Activated T-cell treated with anti-CD3 and anti-CD28 coated beads for 48 hours (primary cell): ENCODE measurements at places on chromosomes 7 and 10.

GRCh38 chr7:121330053-121330833 lies 1.4 kb downstream of the WNT16 start:
- no peak for DNase-seq

GRCh38 chr10:129586898-129587443 lies 119.9 kb downstream of the MGMT start:
- no peak for DNase-seq

DNA sequence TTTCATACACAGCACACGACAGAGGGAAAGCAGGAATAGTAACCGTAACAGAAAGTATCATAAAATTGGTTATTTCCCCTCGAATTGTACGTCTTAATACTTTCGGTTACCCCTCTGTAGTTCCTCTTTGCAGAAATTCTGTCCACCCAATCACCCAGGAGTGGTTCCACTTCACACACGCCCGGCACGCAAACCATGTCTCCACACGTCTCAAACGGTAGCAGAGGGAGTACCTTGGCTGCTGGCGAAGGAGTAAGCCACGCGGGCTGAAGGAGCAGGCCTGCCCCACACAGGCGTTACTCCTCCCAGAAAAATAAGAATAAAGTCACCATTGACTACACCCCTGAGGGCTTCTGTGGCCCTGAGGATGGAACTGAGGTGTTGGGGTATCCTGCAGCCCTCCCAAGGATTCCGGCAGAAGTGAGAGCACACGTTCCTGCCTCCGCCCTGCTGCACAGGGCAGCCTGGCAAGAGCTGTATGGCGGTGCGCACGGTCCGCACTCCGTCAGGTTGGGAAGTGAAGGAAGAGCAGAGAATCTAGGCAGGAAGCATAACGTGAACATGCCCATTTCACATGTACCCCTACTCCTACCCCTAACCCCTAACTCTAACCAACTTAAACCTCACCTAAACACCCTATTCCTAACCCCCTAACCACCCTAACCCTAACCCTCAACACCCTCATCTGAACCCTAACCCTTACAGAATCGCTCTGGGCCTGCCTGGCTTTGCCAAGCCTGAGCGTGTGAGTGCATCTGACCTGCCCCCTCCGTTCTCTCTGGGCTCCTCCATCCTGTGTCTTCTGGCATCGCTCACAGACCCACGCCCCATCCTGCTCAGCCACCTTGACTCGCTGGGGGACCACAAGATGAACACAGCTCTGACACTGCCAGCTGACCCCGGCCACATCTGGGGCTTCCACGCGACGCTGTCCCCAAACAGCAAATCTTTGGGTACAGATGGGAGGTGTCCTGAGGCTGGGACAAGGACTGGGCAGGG lies 18.2 kb downstream of the GPR146 start:
- no peak for DNase-seq

DNA sequence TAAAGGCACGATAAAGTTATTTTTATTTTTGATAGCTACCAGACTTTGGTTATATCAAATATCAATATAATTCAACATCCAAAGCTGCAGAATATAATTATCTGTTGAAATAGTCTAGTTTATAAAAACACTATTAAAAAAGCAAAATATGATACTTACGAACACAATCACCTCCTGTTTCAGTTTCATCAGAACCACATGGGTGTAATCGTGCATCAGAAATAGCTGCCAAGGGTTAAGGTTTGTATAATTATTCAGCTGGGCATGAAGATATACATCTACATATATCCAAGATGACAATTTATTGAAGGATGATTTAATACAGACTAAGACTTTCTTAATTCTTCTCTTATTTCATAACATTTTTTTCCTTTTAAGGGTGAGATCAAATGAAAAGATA lies 20.3 kb downstream of the VWDE start:
- no peak for DNase-seq

GRCh38 chr7:87000344-87000743 lies 59.1 kb downstream of the ELAPOR2 start:
- no peak for DNase-seq

GRCh38 chr10:10788761-10789160 lies 228.9 kb upstream of the CELF2 start:
- DNase-seq = no peak

DNA sequence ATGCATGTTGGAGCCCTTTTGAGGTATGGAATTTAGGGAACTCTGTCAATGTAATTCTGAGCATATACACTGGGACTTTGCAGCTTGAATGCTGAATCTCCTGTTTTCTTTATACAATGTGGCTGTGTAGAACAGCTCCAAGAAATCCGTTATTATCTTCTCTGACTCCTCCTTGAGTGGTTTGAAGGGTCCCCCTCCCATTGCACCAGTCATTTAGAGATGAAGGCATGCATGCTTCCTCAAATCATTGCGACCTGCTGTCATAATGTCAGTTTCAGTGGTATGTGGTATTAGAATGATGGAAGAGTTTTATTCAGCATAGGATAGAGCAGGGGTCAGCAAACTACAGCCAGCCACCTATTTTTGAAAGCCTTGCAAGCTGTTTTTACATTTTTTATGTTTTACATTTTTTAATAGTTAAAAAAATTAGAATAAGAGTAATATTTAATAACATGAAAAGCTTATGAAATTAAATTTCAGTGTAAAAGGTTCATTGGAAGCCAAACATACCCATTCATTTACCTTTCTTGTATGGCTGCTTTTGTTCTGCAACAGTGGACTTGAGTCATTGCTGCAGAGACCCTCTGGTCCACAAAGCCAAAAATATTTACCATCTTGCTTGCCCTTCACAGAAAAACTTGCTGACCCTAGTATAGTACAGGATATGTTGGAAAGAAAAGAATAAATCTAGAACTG lies 8.1 kb downstream of the STK17A start:
- DNase-seq = no peak

GRCh38 chr10:113313048-113313602 lies 239.7 kb upstream of the HABP2 start:
- DNase-seq = no peak

GRCh38 chr7:97179454-97180104 lies 62.1 kb downstream of the SDHAF3 start:
- peak; percentile 7 for DNase-seq

- DNase-seq = peak; percentile 53
These were observed at the start of gene PBLD for GRCh38 chr10:68332259-68333057. Gene PBLD (minus strand): TSS chr10:68332928. CDS start chr10:68306844, 26,084 bp downstream.

- no peak for DNase-seq
These were observed 26.9 kb downstream of the IL2RA start for GRCh38 chr10:6035101-6035834.

DNA sequence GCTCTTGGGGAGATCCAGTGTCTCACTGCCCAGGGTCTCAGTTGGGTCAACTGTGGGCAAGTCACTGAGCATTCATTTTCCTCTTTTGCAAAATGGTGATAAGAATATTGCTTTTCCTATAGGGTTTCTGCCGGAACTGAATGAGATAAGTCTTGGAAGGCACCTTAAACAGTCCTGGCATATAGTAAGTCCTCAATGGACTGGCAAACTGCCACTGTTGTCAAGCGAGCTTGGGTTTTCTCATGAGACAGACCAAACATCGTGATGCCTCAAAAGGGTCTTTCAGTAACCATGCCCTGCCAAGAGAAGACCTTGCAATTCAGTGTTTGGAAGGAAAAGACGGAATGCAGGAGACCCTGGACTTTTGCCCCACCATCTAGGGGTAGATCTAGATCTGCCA lies 251.5 kb downstream of the WDR11 start:
- no peak for DNase-seq

GRCh38 chr10:98378722-98379121 lies 36.3 kb downstream of the PYROXD2 start:
- no peak for DNase-seq

GRCh38 chr10:131885391-131886165 lies 15.2 kb upstream of the PPP2R2D start:
- peak; percentile 82 for DNase-seq

DNA sequence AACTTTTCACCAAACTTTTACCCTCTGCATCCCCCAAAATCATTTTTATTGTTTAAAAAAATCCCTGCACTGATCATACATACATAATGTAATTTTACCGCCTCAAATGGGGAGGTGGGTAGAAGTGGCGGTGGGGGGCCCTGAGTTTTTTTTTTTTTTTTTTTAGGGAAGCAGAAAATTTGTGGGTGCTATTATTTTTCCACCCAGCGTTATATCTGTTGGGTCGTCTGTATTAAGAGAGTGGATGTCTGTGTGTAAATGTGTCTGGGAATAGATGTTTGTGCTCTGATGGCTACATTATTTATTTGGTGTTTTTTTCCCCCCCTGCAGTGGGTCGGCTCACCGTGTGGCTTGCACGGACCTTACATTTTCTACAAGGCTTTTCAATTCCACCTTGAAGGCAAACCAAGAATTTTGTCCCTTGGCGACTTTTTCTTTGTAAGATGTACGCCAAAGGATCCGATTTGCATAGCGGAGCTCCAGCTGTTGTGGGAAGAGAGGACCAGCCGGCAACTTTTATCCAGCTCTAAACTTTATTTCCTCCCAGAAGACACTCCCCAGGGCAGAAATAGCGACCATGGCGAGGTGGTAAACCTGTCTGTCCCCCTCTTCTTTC lies 438 bp downstream of the ARID5B start:
- DNase-seq = no peak

DNA sequence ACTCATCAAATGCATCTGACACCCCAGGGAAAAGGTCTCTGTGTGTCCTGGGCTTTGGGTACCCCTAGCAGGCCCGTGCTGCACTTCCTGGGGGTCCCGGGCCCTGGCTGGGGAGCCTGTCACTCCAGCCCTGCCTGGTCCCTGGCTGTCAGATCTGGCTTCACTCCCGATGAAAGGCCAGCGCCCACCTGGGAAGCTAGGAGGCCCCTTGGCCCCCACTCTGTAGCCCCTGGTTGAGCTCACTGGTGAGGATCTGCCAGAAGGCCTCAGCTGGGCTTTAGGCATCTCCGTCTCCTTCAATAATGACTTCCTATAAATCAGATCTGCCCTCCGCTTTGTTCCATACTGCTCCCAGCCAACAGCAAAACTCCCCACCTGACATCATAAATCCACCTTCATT lies 64.0 kb downstream of the GOLGA7B start:
- DNase-seq = no peak

DNA sequence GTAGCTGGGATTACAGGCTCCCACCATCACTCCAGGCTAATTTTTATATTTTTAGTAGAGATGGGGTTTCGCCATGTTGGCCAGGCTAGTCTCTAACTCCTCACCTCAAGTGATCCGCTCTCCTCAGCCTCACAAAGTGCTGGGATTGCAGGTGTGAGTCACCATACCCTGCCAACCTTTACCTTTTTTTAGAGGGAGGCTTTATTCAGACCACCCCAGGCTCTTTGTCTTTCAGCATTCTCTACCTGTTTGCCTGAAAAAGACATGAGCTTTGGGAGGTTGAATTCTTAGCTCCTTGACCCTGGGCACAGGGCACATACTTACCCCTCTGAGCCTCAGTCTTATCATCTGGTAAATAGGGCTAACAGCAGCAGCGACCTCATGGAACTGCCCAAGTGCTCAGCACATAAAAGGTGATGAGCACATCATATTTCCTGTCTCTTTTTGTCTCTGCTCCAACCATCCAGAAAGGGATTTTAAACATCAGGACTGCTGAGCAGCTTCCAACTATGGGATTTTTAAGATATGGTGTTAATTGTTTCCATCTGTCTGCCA lies 17.0 kb downstream of the FRMPD2 start:
- no peak for DNase-seq

DNA sequence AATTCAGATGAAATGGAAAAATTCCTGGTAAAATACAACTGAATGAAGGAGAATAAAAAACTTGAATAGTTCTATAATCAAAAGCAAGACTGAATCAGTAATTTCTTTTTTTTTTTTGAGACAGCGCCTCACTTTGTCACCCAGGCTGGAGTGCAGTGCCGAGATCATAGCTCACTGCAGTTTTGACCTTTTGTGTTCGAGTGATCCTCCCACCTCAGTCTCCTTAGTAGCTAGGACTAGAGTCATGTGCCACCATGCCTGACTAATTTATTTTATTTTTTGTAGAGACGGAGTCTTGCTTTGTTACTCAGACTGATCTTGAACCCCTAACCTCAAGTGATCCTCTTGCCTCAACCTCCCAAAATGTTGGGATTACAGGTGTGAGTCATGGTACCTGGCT lies 26.1 kb downstream of the SYPL1 start:
- DNase-seq = no peak

GRCh38 chr7:45036796-45037195 lies 36.8 kb downstream of the CCM2 start:
- no peak for DNase-seq

DNA sequence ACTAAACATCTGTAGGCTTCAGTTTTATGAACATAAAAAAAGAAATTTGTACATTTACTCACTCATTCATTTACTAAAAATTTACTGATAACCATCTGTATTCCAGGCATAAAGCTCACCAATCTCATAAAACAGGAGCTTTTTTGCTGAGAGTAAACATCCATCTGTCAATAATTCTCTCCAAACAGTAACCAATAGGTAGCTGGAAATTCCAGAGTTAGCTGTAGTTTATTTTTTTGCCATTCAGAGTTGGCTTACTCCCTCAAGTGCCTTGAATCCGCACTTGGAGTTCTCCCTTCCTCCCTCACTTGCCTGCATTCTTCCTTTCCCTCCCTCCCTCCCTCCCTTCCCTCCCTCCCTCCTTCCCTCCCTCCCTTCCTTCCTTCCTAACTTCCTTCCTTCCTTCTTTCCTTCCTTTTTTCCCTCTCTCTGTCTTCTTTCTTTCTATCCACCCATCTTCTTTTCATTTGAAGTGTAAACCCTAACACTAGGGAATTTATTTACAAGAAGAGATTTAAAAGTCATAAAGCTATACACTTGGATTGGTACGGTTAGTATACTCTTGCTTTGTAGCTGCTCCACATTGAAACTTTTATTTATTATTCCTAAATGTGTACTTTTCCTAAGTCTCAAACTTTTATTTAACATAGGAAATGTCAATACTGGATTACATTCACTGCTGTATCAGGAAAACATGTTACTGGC lies 44.6 kb upstream of the BICC1 start:
- no peak for DNase-seq

GRCh38 chr7:27299861-27300260 lies 57.3 kb downstream of the EVX1 start:
- DNase-seq = no peak

- DNase-seq = no peak
These were observed 75.0 kb upstream of the LRRC17 start for GRCh38 chr7:102837802-102838201.

DNA sequence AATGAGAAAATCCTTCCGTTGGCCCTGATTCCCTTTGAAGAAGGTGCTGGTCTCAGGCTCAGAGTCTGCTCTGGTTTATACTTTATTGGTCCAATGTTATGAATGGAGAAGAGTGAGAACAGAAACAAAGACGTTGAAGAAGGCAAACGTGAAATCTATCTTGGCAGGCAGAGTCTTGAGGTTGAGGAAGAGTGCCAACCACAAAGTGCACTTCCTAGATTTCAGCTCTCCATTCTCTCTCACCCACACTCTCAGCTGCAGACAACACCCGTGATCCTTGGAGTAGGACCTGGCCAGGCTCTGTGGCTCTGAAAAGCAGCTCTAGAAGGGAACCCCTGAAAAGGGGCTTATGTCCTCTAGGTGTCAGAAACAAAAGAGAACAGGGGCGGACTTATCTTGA lies 128.9 kb upstream of the PLXNA4 start:
- DNase-seq = no peak
